ENCODE measurements at places on chromosomes 3 and 15. TPM values are rescaled to one million over a fixed set of nuclear protein-coding genes. Genes with fewer than 3 reads are reported as not detected.

FBXL22 gene
- 0.44 TPM for total RNA-seq

CYP8B1 gene
- total RNA-seq = not detected

MUC20 gene
- 0.43 TPM for total RNA-seq

BCL2A1 gene
- 79.1 TPM for total RNA-seq

GRCh38 chr3:85652360-85652759 lies 693.6 kb downstream of the CADM2 start:
- no peak for DNase-seq

- no peak for DNase-seq
Measured at GRCh38 chr3:147412261-147412916, 3.2 kb downstream of the ZIC1 start.

GRCh38 chr3:171851660-171852058 lies 8.5 kb downstream of the TMEM212 start:
- DNase-seq = no peak

DNA sequence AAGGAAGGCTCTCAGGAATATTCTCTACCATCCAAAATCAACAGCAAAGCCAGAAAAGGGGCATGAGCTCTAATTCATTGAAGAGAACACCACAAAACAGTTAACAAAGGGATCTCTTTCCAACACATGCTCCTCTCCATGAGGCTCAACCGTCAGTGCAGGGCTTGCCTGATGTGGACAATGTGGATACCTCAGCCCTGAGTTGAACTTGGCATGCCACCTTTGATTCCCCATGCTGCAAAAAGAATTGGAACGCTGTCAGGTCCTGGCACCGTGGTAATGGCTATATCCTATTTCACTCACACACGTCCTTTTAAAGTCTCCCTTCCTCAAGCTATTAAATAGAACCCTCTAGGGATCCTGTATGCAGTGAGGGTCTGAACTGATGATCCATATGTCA lies 30.7 kb upstream of the IP6K2 start:
- no peak for DNase-seq

GRCh38 chr3:64260431-64260830 lies 35.2 kb upstream of the PRICKLE2 start:
- DNase-seq = no peak

Data from activated naive CD4-positive, alpha-beta T cell treated with anti-CD3 and anti-CD28 coated beads for 36 hours (primary cell).